Amniotic stem cell (primary cell): ENCODE measurements at places on chromosomes 12 and 14.

DNA sequence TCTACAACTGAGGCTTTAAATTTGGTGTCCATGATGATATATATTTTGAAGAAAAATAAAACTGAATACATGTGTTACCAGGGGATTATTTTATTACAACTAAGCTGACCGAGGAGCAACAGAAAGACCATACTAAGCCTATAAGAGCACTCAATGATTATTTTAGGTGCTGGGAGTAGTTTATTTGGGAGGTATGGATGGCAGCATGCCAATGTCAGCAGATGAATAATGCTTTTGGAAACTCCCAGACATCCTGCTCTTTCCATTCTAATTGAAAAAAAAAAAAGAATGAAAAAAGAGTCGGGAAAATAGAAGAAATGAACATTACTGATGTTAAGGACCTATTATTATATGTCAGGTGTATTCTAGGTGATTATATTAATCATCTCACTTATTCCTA lies 441.2 kb downstream of the BTG1 start:
- DNase-seq = peak; percentile 2

GRCh38 chr12:8644345-8645248 lies 18.0 kb downstream of the MFAP5 start:
- DNase-seq = no peak

DNA sequence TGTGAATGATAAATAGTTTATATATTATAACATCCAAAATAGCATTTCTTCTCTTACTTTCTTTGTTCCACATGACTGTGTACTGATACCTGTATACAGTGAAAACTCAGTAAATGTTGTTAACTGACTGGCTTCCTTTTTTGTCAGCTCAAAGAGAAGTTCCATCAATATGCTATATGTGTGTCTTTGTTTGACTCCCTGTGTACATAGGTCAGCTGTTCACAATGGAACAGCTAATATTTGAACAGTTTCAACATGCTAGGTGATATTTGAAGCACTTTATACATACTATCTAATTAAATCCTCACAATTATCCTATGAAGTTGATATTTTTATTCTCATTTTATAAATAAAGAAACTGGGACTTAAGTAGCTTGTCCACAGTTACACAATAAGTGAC lies 15.3 kb upstream of the KICS2 start:
- no peak for DNase-seq

- no peak for DNase-seq
These were observed 5.8 kb downstream of the KMT5A start for GRCh38 chr12:123389560-123390351.

DNA sequence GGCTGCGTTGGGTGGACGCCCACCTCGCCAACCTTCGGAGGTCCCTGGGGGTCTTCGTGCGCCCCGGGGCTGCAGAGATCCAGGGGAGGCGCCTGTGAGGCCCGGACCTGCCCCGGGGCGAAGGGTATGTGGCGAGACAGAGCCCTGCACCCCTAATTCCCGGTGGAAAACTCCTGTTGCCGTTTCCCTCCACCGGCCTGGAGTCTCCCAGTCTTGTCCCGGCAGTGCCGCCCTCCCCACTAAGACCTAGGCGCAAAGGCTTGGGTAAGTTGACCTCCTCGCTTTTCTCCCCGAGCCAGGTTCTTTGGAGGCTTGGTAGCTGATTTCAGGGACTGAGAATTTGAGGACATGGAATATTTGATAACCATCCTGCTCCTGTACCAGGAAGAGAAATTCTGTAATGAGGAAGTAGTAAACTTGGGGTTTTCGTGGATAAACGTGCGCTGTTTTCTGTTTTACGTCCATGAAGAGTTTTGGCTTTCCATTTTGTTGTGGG lies 530 bp downstream of the APAF1 start:
- no peak for DNase-seq

DNA sequence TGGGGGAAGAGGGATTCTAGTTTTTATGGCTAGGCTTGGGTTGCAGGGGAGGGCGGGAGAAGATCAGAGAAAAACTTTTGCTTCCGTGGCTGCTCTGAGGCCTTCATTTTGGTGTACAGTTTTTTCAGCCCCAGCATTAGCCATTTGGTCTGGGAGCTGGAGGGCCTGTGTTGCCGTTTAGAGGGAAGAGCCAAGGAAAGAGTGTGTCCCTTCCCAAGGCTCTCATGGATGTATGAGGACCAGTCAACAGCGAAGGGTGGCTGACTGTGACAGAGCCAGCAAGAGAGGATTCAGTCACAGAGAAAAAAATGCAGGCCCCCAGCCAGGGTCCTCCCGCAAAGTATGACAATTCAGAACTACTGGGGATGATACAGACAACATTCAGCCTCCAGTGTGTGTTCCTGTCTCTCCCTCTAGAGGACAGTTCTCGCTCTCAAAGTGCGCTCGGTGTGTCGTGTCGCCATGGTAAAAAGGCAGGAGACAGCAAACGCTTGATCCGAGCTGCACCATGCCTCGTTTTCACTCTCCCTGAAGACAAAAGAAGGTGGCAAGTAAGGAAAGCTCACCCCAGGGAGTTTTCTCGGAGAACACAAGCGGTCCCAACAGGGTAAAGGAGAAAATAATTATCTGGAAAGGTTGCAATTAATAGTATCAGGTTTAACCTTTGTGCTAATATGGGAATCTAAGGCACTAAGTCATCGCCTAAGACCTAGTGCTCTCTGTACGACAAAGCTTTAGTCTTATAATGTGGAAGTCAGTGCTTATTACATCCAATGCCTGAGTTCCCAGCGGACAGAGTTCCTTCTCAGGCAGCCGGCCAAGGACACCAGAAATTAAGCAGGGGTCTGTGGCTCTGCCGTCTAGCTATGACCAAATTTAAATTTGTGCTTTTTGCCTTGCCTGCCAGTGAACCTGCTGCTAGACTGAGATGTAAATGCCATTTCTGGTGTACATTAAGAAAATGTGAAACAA lies 157.3 kb upstream of the PLXNC1 start:
- no peak for DNase-seq

DNA sequence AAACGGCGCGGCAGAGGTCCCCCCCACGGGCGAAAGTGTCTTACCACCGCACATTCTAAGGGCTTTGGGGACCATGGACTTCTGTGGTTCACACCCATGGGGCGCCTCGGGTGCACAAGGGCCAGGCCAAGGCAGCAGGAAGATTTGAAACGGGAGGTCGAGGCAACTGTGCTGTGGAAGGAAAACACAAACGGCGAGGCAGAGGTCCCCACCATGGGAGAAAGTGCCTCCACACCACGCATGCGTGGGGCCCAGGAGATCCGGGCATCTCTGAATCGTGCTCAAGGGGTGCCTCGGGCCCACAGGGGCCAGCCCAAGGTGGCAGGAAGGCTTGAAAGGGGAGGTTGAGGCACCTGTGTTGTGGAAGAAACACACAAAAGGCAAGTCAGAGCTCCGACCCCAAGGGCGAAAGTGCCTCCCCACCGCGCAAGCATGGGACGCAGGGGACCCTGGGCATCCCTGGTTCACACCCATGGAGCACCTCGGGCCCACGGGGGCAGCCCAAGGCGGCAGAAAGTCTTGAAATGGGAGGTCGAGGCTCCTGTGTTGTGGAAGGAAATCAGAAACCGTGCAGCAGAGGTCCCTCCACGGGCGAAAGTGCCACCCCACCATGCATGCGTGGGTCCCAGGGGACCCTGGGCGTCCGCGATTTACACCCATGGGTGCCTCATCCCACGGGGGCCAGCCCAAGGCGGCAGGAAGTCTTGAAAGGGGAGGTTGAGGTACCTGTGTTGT lies 371.0 kb downstream of the ALG10 start:
- no peak for DNase-seq

DNA sequence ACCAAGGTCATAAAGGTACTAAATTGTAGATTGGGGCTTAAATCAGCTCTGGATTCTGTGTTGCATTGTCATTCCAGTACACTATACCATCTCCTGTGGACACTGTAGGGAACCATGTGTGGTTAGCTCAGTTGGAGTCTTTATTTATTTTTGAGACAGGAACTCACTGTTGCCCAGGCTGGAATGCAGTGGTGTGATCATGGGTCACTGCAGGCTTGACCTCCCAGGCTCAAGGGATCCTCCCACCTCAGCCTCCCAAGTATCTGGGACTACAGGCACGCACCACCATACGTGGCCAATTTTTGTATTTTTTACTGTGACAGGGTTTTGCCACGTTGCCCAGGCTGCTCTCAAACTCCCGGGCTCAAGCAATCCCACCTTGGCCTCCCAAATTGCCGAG lies 6.7 kb downstream of the PAPOLA start:
- no peak for DNase-seq

DNA sequence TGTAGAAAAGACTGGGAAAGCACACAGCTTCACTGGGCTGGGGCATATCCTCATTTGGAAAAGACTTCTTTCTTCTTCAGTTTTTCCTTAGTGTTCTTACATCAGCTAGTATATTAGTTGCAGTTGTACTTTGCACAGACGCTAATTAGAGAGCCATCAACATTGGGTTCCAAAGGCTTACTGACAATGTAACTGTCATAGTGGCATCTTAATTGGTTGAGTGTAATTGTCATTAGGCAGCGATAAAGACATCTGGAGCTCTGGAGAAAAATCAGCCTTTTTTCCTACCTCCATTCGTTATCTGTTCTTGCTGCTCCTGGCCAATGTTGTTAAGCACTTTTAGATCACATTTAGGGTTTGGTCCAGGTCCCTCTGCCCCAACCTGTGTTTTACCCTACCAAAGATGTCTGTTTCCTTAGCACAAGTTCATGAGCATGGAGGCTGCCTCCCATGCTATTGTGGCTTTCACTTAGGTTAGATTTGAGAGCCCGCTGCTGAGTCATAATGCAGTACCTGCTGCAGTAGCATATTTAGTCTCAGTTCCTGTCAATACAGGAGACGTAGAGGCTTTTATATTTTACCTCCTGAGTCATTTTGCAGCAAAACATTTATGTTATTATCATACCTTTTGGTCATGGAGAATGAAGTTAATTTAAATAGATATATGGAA lies 49.2 kb downstream of the FBXW8 start:
- no peak for DNase-seq

DNA sequence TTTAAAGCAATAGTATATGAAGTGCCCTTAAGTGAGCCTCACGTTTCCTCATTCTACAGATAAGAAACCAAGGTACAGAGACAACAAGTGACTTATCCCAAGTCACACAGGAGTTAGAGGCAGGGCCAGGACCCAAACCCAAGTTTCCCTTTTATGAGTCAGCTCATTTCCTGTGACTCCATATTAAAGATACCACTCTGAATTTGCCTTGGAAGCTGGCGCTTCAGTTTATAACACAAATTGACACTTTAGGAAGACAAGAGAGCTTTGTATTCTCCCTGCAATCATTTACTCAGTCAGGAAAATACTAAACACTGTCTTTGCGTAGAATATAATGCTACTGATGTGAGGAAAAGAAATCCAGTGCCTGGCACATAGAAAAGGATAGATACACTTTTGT lies 43.2 kb downstream of the MYBPC1 start:
- DNase-seq = no peak

DNA sequence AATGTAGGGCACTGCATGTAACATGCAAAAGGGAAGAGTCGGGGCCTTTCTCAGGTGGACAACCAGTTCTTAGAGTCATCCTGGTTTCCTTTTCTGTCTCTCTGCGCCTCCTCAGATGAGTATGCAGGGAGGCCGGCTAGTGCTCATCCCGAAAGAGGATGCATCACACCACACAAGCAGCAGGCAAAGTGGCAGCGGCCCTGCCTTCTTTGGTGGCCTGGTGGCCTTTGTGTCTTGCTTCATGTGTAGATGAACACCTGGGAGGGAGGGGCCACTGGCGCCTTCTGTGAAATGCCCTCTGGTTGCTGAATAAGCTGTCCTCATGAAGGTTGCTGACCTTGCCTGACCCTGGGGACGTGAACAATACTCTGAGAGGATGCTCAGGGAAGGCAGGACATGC lies 18.0 kb downstream of the SLC24A4 start:
- no peak for DNase-seq

DNA sequence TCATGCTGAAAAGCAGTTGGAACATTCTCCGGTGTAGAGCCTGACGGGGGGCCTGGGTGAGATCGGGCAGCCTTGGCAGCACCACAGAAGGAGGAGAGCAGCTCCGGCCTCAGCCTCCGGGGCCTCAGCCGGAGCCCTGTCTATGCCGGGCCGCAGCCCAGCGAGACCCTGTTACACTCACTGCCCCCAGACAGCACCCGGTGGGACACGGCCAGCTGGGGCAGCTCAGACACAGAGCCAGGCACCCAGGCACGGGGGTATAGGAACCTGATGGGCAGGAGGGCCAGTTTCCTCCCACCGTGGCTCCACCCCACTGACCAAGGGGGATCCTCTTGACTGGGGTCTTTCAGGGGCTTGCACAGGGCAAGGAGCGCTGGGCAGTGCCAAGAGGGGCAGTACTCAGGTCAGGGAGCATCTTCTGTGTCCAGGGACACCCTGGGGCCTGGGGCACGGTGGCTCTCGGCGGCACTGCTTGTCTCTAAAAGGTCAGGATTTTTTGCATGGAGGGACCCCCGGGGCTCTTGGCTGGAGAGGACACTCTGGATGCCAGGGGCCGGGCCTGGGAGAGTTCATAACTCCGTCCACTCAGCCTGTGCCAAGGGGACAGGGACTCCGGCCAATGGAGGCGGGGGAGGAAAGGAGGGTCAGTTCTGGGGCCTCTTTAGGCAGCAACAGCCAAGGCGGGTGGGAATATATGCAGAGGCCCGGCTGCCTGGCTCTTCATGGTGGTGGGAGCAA lies 9.4 kb downstream of the INF2 start:
- no peak for DNase-seq

- DNase-seq = no peak
These were observed 104.5 kb upstream of the AMIGO2 start for GRCh38 chr12:47184229-47184628.

DNA sequence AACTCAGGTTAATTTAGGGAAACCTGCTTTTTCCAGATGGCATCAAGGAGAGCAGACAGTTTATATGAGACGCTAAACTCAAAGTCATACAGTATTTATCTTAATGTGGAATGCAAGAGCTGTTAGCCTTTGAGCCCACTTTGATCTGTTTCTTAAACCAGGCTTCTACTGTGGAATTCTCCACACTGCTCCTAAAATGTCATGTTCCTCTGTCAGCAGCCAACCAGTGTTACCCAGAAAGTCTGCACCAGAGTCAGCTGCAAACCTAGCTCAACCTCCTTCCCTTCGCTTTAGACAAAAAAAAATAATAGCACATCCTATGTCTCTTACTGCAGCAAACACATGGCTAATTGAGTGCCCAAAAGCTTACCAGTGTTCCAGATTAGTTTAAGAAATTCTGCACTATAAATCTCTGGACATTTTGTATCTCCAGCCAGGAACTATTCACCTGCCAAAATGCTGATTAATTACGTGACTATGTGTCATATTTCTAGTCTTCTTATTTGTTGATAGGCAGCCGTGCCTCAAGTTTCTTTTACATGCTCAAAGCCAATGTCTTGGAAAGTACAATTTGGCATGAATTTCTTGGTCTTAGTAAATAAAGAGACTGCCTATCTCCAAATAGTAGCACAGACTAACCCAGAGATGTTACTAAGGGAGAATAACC lies 21.8 kb downstream of the ARMH4 start:
- DNase-seq = no peak

- no peak for DNase-seq
These were observed 4.3 kb upstream of the HSD17B6 start for GRCh38 chr12:56758728-56759262.

GRCh38 chr12:116677202-116677661 lies 60.6 kb downstream of the SPRING1 start:
- no peak for DNase-seq
